ENCODE measurements at places on chromosomes 7 and 10.

- no peak for DNase-seq
Observed at GRCh38 chr7:150351587-150352194, 10.3 kb upstream of the RARRES2 start.

- DNase-seq = no peak
Observed at GRCh38 chr7:76310102-76310957, 7.9 kb downstream of the HSPB1 start.

DNA sequence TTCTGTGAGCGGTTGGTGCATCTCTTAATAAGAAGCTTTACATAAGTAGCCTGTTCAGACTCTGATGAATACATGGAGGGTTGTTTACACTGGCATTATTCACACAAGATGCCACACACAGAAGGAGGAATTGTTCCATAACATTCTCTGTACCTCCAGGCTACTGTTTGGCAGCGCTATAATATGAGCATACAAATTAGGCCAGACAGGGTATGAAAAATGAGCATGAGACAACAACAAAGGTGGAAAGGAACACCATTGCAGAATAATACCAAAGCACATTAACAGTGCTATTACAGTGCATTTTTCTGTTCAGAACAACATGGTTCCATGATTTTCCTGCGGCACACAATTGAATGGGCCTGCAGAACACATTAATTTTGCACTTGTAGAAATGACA, 417.2 kb upstream of the C7orf33 start:
- DNase-seq = no peak

GRCh38 chr10:86389441-86390193, 23.0 kb upstream of the GRID1 start:
- no peak for DNase-seq

DNA sequence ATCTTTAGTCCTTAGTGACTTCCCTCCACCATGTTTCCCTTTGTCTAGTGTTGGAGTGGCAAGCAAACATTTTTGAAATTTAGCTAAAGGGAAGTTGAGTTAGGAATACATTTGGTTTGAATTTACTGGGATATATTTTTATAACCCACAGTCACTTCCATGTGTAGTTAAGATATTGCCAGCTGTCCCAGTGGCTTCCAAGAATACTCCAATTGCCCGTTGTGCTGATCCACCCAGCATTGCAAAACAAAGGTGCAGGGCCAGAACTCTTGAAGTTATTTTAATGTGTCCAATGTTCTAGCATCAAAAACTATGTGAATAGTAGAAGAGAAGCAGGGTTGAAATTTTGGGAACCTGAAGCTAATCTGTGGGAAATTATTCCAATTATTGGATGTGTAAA, 2.5 kb upstream of the P4HA1 start:
- no peak for DNase-seq

GRCh38 chr10:88209837-88210561, 346.6 kb downstream of the PTEN start:
- DNase-seq = no peak

DNA sequence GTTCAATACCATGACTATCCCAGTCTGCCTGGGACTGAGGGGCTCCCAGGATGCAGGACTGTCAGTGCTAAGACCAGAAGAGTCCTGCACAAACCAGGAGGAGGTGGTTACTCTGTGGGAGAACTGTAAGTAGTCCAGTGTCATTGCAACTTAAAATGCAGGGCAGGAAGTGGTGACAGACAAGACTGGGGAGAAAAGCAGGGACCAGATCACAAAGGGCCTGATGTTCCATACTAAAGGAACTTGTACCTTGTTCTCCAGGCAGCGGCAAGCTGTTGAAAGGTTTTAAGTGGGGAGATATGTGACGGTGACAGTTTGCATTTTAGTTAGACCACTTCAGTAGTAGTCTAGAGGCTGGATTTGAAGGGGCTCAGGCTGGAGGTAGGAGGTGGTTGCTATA, 65.8 kb upstream of the GLCCI1 start:
- DNase-seq = no peak

GRCh38 chr10:90775351-90776028, 82.3 kb downstream of the HTR7 start:
- DNase-seq = no peak

GRCh38 chr7:139286144-139286543, 55.0 kb upstream of the FMC1 start:
- no peak for DNase-seq

- no peak for DNase-seq
Observed at GRCh38 chr10:93352638-93353383, 129.3 kb downstream of the MYOF start.

DNA sequence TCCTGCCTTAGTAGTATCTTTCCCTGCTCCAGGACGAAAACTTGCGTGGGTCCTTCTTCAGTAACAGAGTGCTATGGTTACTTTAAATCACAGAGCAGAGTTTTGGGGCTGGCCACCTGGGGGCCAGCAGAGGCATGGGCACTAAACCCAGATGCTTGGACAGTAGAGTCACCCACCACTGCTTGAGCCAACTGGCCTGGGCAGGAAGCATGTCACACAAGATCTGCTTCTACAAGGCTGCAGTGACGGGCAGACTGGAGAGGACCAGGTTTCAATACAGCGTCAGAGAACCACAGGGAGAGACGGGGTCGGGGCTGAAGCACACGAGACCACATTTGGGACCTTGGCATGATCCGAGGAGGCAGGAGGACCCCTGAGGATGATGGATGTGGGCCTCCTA, 14.3 kb upstream of the DMBT1 start:
- DNase-seq = no peak

- DNase-seq = no peak
Observed at GRCh38 chr10:12484941-12485805, 135.8 kb downstream of the CAMK1D start.

DNA sequence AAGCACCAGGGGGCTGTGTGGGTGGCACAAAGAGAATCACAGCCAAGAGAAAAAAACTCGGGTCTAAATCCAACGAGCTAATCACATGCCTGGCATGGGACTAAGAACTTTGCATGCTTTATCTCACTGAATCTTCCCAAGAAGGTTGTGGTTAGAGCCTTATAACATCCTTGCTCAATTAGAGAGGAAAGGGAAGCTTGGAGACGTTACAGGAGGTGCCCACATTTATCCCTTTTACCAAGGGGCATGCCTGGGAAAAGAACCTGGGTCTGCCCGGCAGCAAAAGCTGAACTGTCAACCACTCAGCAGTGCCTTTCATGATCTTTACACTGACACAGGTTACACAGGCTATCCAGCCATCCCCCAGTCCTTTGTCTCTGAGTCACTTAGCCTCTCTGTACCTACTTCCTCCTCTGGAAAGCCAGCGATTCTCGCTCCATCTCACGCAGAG, 190.1 kb downstream of the PRPF18 start:
- no peak for DNase-seq

GRCh38 chr10:51935341-51935740, 235.9 kb upstream of the CSTF2T start:
- DNase-seq = no peak

- no peak for DNase-seq
Observed at GRCh38 chr10:36278176-36278575, 636.1 kb upstream of the FZD8 start.

All from CMK (cell line).